ENCODE measurements at places on chromosomes 7 and 10.

- DNase-seq: no peak
Measured at GRCh38 chr10:122648599-122649428, 50.8 kb downstream of the C10orf120 start.

- no peak for DNase-seq
Measured at GRCh38 chr10:8978100-8978499, 923.6 kb downstream of the GATA3 start.

GRCh38 chr7:22447008-22447407, 53.0 kb downstream of the STEAP1B start:
- DNase-seq: no peak

DNA sequence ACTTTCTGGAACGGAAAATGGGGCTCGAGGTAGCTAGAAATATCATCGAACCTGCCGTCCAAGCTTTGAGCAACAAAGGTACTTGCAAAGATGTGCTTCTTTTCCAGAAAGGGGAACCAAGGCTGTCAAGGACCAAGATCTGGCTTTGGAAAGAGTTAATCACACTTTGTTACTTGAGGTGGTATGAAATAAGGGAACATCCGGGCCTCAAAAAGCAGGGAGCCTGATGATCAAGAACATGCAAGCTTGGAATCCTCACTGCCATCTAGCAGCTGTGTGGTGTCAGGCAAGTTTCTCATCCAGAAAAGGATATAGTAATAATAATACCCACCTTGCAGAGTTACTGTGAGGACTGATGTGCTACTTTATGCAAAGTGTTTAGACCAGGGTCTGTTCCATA, 329.5 kb downstream of the GRID1 start:
- DNase-seq: no peak

GRCh38 chr7:137147338-137147720, 196.2 kb downstream of the PTN start:
- no peak for DNase-seq

GRCh38 chr7:20409961-20410360, 79.3 kb downstream of the ITGB8 start:
- no peak for DNase-seq

Data from central memory CD4-positive, alpha-beta T cell (primary cell).